ENCODE measurements at places on chromosomes 7 and 10. TPM values are rescaled to one million over a fixed set of nuclear protein-coding genes. Genes with fewer than 3 reads are reported as not detected.

HYAL4 gene
- total RNA-seq, result not detected

EXOC6 gene
- total RNA-seq, result 15.2 TPM

MSMB gene
- not detected for total RNA-seq

NEUROG3 gene
- 0.38 TPM for total RNA-seq

R3HCC1L gene
- 22.7 TPM for total RNA-seq

MAGI2 gene
- total RNA-seq, result 22.0 TPM
